ENCODE measurements at places on chromosomes 4 and X.

DNA sequence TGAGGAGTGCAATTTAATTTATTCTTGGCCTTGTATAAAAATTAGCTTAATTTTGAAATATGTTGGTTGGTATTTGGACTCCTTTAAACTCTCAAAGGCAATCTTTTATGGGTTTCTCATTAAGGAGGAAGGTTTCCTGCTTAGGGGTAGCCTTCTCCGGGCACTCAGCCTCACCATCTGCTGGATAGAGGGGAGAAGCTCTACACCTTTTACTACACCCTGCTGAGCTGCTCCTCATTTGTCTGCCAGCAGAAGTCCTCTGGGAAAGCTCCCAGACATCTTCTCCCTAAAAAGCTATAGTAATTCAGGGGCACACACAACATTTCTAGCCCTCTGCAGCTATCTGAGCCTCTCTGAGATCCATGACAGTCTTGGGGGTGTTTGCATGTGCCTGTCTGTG lies 179.1 kb downstream of the SOWAHB start:
- no peak for DNase-seq

DNA sequence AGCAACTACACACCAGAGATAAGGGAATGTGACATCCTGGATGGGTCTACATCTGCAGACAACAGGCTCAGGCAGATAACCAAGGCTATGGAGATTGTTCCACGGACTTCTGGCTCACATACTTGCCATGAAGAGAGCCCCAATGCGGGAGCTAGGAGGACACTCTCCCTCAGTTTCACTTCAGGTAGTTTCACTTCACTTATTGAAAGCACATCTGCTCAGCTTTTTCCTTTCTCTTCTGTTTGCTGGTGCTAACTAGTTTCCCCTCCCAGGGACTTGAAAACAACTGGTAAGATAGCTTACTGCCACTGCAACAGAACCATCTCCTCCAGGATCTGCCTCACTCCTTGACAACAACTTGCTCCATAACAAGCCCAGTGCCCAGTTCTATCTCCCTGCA lies 1.4 kb upstream of the CT47C1 start:
- DNase-seq = no peak

GRCh38 chrX:115679460-115679859 lies 118.5 kb downstream of the PLS3 start:
- DNase-seq = no peak

DNA sequence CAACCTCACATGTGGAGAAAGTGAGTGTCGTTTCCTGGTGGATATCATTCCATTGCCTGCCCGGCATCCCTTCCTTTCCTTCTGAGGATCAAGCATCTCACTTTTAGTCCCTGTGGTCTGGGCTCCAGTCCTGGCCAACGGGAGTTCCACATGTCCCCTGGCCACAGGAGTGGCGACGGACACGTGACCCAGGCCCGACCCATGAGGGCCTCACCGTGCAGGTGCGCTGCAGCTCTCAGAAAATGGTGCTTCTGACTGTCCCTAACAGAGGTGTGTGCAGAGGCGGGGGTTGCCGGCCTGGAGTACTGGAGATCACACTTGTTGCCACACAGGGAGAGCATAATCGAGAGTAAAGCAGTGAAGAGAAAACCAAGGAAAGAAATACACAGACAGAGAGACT lies 476.9 kb upstream of the FRG1 start:
- no peak for DNase-seq

DNA sequence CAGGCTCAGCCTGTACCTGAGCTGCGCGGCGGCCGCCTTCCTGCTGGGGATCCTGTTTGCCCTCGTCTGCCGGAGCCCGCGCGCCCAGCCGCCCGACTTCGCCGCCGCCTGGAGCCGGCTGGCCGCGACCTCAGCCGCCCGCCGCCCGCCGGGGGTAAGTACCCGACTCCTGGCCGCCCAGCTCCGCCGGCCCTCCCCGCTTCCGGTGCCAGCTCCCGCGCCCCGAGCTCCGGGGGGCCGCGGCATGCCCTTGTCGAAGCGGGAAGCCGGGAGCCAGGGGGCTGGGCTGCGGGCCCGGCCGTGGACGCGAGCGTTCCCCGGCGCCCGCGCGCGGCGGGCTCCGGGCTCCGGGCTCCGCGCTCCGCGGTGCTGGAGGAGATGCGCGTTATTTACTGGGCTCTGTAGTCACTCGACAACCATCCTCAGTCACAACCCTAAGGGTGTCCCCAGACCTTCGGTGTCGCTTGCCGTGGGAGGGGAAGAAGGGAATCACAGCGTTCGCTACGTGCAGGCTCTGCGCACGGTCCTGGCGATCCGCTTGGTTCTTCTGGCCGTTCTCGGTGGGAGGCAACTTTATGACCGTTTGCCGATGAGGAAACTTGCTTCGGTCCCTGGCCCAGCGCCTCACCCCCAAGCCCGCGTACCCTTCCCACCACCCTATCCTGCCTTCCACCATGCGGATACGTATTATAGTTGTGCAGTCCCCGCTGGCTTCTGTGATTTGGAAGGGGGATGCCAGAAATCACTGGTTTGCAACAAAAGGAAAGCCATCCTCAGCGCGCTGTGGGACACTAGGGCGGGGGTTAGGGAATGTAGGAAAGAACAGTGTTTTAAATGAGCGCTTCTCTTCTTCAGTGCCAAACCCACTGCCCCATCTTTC lies 944 bp downstream of the SNX25 start:
- DNase-seq = no peak

DNA sequence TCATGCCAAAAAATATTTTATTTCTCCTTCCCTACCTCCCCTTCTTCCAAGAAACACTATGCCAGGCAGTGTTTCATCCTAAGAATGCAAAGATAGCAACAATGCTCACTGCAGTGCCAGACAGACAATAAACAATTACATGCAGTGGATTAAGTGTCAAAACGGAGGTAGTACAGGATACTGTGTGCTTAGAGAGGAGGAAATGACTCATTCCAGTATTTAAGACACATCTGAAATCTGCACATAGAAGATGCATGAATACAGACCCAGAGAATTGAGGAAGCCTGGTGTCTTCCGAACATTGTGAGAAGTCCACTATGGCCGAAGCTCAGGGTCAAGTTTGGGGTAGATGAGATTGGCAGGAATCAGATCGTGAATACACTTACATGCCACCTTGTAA lies 326.4 kb downstream of the PPP3CA start:
- no peak for DNase-seq

DNA sequence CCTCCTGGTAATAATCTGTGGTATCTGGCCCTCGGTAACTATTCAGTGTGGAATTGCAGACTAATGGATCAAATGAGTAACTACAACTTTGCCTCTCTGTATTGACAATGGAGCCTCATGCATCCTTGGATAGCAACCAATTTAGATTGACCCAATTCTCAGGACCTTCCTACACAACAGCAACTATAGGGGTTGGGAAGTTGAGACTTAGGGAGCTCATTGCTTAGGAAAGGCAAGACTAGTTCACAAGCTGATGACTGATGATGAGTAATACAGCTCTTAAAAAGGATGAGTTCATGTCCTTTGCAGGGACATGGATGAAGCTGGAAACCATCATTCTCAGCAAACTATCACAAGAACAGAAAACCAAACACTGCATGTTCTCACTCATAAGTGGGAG lies 47.5 kb upstream of the KLHL13 start:
- no peak for DNase-seq

DNA sequence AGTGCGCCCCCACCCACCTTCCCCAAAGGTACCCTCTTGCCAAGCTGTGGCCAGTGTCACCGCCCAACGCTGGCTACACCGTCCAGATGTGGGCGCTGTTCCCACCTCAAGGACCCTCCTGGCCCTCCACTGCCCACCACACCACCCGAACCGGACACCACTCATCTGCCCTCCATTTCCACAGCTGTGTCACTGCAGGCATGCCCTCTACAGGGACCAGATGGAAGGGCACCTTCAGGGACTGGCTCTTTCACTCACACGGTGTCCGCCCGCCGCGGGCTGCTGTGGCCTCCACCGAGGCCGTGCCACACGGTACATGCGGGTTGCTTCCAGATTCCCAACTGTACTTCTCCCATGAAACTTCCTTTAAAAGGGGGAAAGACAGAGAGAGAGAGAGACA lies 87.7 kb downstream of the FAM53A start:
- DNase-seq = no peak

DNA sequence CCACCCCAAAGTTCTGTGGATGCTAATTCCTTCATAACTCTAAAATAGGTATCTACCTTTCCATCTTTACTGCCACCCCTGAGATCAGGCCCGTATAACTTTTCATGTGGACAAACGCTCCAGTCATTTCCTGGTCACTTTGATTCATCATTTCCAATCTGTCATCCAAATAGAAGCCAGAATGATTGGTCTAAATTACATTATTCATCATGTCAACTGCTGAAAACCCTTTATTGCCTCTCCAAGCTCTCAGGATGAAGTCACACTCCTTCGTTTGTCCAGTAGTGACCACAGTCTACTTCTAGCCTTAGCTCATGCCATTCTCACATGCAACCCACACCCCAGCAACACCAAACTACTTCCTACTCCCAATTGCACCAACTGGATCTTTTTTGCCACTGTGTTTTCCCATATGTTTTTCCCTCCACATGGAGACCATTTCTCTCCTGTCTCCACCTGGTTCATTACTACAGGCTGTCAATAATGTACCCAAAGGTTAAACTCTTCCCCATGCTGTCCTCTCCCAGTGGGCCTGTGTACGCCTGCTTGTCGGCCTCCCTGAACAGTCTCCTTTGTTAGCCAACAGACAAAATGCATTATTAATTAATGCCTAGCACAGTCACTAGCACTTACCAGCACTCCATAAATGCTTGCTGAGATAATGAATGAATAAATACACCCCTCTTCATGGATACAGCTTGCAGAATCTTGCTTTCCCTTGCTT lies 382.6 kb upstream of the NOCT start:
- DNase-seq = no peak

- no peak for DNase-seq
Measured at GRCh38 chr4:8250227-8250626, 19.3 kb upstream of the HTRA3 start.

DNA sequence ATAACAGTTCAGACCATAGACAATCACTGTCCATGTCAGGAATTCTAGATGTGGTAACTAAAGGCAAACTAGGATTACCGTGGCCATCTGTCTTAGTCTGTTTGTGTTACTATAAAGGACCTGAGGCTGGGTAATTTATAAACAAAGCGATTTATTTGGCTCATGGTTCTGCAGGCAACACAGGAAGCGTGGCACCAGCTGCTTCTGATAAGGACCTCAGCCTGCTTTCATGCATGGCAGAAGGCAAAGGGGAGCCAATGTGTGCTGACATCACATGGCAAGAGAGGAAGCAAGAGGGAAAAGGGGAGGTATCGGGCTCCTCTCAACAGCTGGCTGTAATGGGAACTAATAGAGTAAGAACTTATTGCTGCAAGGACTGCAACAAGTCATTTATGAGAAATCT lies 376.7 kb downstream of the GPM6A start:
- DNase-seq = no peak

GRCh38 chr4:82584931-82585330 lies 23.1 kb upstream of the TMEM150C start:
- DNase-seq = no peak

DNA sequence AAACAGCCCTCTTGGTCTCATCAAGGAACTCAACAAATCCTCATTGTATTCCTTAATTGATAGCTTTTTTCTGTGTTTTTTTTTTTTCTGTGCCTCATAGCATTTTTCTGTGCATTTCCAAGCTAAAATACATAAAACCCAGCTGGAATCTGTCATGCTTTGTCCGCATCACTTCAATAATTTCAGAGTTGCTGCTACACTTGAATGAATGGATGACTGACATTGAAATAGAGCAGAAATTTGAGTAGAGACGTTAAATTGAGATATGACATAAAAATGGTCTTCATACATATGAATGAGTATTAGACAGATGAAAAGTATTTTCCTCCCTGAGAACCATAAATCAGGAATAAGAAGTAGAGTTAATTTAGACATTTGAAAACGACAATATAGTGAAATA lies 593.2 kb downstream of the TMA16 start:
- no peak for DNase-seq

DNA sequence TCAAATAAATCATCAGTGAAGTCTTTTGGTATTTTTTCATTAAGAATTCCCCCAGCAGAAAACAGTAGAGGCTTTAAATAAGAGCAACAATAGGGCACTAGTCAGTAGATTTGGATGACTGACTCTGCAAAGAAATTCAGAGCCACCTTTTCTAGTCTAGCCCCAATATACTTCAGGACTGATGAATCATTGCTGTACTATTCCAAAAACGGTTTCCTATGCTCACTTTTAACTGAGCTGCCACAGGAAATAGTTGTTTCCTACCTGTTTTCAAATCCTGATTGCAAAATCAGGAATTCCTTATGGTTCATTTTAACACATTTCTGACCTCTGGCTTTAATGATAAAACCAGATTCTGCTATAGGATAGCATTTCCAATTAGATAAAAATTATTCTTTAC lies 171.6 kb downstream of the NR3C2 start:
- DNase-seq = no peak

GRCh38 chr4:31041385-31041784 lies 321.2 kb downstream of the PCDH7 start:
- DNase-seq = no peak

- no peak for DNase-seq
Measured at GRCh38 chrX:99353412-99353811, 1056.7 kb downstream of the PCDH19 start.

DNA sequence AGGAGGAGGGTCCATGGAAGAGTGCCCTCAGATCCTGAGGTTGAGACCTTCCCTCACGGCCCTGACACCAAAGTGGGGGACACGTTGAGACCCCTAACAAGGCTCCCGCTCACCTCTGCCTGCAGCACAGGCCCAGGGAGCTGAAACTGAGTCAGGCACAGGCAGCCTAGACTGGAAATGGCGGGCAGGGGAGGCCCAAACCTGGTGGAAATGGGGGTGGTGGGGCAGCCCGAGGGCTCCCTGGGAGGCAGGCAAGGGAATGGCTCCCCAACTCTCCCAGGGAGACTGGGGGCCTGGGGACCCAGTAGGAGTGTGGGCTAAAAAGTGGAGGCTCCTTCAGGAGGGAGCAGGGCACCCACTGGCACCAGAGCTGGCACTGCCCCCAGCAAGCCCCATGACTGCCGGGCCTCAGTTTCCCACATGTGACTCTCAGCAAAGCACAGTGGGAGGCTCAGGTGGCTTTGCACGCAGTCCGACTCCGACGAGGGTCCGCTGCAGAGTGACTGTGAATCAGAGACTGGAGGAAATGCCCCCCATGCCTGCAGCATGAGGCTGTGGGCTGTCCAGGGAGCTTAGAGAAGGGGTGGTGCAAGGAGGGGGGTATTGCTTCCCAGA lies 5.9 kb downstream of the NKX1-1 start:
- DNase-seq = no peak

- DNase-seq = no peak
Measured at GRCh38 chr4:1362046-1362445, 15.0 kb downstream of the UVSSA start.
